ENCODE measurements at places on chromosomes 4 and X.

DNA sequence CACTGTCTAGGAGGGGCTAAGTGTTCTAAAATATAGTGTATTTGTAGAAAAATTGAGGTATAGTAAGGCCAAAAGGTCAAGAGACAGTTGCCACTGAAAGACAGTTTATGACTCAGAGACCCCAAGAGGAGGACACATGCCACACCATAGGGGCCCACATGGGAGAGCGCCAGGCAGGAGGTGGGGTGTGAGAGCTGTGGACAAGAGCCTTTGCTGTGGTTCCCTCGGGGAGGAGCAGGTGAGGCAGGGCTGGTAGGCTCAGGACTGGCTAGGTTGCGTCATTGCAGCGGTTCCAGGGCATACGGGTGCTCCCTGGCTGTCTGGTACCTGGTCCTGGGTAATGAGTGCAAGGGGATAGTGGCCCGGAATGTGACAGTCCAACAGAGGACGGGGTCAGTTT, 37.6 kb downstream of the CCNQ start:
- DNase-seq: no peak

DNA sequence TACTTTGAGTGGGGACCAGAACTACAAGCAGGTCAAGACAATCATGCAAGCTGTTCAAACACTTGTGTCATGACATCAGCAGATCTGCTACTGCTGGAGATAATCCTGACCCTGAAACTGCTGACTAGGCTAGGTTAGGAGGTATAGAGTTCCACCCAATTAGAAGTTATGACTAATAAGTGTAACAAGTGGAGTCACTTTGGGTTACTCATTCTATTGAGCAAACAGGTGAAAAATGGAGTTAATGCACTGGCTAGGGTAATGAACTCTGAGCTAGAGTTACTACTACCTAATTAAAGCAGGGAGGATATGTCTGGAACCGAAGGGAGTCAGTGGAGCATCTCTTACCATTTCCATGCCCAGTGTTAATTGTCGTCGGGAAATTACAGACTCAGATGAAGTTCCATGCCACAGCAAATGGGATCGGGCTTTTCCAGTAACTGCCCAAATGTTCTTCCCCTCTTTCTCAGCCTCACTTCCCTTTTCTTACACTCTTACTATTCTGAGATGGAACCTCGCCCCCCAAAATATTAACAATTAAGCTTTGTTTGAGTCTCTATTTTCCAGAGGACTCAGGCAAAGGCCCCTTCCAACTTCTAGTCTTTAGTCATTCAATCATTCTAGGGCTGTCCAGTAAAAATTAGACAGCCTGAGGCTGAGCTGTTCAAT, 19.8 kb upstream of the MANBA start:
- no peak for DNase-seq

DNA sequence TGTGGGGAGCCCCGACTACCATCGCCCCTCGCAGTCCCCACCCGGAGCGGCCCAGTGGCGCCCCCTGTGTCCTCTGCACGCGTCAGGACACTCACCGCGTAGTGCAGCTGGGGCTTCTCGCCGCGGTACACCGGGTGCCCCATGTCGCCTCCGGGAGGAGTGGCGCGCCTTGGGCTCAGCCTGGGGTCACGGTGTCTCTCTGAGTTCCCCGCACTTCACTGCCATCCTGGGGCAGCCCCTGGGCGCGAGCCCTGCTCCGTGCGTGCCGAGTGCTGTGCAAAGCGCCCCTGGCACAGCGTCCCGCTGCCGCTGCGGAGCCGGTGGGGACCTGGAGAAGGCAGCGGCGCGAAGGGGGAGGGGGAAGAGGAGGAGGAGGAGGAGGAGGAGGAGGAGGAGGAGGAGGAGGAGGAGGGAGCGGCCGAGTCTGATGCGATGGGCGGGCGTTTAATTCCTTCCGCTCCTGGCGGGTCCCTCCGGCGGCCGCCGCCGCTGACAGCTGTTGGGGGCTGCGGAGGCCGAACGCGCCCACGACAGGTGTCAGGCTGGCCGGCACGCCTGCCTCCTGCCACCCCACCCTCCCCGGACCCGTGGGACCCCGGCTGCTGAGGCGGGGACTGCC, 134.3 kb downstream of the AMELX start:
- DNase-seq: no peak

- DNase-seq: no peak
Observed at GRCh38 chrX:19684311-19684710, 169.0 kb upstream of the MAP3K15 start.

GRCh38 chr4:6703786-6704185, 5.9 kb downstream of the MRFAP1L1 start:
- DNase-seq: no peak

GRCh38 chr4:6493658-6494304, 21.4 kb upstream of the PPP2R2C start:
- DNase-seq: no peak

- no peak for DNase-seq
Observed at GRCh38 chrX:81405781-81406180, 203.9 kb downstream of the SH3BGRL start.

- DNase-seq: no peak
Observed at GRCh38 chr4:143406523-143406922, 69.8 kb downstream of the GAB1 start.

DNA sequence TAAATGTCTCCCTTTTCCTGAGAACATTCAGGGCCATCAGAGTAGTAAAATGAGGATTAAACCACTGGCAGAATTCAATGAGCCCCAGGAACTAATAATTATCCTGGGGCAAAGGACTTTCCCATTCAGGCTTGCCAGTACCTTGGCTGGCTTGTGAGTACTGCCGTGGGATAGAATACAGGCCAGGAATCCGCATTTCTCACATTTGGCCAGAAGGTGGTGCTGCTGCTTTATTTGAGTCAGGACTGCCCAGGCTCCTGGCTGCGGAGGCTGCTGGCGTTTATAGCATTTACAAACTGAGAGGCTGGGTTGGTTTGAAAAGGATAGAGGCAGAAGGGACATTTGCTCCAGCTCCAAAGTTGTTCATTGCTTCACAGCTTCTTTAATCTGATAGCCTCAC, 91.4 kb downstream of the RTL9 start:
- DNase-seq: peak; percentile 67

DNA sequence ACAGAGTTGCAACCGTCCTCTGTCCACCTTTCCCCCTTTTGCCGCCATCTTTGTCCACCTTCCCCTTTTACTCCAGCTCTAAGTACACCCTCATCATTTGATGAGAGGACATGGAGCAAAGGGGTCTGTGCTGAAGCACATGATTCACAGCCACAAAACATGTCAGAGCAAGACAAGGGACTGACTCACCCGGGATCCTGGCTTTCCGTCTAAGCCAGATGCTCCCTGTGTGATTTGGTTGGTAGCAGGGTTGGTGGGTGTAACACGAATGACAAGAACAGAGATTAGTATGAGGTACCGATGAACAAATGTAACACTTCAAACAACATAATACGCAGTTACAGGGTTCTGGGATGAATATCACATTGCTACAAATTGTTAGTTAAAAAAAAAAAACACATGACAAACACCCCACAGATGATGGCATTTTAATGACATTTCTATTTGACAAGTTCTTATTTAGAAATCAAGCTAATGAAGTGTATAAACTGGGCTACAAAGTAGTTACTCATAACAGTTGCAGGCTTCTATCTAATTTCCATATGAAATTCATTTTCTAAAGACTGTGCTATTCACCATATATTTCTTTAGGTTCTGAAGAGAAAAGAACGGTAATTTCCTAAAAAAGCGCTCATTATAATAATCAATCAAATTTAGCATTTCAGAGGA, 71.4 kb upstream of the ETNPPL start:
- DNase-seq: no peak

DNA sequence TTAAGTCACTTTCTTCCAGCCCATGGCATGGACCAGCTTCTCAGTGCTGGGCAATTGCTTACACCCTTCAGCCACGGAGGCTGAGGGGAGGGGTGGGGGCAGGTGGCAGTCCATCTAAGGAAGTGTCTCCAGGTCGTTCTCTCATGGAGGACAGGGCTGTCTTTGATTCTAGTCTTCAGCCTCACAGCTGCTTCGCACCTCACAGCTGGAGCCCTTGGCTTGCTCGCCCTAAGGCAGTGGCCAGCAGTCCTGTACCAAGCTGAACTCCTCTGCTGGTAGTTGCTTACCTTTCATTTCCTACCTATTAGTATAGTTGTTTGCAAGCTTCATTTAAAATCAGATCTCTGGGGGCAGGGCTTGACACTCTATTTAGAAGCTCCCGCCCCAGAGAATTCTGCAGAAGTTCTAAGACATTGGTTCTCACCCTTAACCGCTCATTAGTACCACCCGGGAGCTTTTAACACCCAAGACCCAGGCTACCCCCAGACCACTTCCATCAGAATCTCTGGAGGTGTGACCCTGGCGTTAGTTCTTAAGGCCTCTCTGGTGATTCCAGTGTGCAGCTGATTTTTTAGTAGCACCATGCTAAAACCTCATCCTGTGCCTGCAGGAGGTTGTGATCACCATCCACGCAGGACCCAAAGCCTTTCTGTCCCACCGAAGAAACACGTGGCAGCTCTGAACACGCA, 386.8 kb downstream of the UNC5C start:
- no peak for DNase-seq

DNA sequence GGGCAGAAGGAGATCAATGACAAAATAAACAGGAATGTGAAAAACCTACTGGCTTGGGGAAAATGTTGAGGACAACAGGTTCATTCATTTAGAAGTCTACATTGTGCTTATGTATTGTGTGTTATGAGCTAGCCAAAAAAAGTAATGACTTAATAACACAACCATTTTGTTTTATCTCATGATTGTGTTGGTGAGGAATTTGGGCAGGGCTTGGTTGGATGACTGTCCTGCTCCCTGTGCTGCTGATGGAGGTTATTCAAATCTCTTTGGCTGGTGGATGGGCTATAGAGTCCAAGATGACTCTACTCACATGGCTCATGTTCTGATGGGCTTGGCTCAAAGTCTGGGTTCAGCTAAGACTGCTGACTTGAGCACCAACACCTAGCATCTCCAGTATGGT, 116.3 kb downstream of the HS3ST1 start:
- DNase-seq: no peak

- DNase-seq: peak; percentile 66
Observed at GRCh38 chr4:10117359-10118047, 904 bp upstream of the WDR1 start.

DNA sequence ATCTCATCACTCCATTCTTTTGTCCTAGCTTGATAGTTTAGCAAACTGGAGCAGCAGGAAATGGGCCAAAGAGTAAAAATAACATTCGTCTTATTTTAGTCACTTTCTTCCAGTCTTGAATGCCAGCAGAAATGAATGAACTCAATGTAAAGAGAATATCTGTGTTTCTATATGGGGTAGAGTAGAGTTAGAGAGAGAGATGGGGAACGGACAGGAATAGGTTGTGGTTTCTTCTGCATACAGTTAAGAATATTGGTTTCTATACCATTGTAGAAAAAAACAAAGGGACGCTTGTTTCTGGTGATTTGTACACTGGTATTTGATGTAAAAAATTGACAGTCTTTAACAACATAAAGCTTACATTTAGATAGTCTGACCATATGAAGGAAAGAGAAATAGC, 8.9 kb downstream of the GPR174 start:
- no peak for DNase-seq

DNA sequence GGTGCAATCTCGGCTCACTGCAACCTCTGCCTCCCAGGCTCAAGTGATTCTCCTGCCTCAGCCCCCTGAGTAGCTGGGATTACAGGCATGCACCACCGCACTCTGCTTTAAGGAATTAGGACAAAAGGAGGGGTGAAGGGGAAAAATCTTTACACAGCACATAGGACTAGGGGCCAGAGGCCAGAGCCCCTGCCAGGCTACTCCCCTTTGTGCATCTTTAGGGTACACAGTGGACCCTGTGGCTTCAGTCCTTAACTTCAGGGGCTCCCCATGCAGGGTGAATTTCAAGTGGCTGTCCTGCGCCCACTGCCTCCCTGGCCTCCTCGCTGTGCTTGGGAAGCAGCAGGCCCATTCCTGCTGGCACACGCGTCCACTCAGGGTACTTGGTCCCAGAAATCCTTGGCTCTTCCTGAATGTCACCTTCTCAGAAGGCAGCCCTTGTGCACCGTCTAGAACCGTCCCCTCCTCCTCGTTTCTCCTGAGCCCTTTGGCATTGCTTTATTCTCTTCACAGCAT, 138.9 kb upstream of the PSAPL1 start:
- no peak for DNase-seq

- no peak for DNase-seq
Observed at GRCh38 chr4:22456291-22456690, 59.6 kb downstream of the ADGRA3 start.

GRCh38 chrX:2690856-2691542, at the start of gene CD99:
Gene CD99 (plus strand): TSS chrX:2691295. CDS start chrX:2691361, 66 bp downstream.
- DNase-seq: peak; percentile 94

DNA sequence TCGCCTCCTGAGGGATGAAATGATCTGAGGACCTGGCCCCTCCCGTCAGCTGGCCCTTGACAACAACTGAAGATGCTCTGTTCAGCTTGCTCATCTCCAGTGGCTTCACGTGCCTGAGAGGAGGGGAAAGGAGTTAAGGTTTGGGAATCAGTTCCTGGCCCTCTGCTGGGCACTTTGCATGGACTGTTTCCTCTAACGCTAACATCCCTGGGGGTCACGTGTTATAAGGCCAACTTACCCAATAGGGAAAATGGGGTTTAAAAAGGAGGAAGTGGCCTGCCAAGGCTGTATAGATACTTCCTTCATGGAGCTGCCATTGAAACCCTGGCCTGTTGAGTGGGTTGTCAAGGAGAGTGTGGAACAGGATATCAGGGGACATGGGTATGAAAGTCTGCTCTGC, 65.6 kb downstream of the OR13H1 start:
- DNase-seq: no peak

DNA sequence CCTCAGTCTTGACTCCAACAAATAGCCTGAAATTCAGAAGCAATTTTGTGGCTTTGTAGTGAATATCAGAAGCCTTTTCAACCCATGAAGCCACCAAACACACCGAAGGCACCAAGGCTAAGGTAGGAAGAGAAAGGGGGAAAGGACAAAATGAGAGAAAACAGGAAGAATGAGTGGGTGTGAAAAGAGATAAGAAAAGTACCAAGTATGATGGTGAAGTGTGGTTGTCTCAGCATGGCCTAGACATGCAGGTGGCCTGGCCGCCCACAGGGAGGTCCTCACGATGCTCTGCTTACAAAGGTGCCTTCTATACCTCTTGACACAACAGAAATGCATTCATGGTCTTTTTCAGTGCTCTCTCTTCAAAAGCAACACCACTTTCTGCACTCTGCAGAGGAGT, 34.9 kb downstream of the ACSL1 start:
- DNase-seq: no peak

- DNase-seq: no peak
Observed at GRCh38 chr4:154422152-154422551, 69.4 kb downstream of the DCHS2 start.

- no peak for DNase-seq
Observed at GRCh38 chrX:112636951-112637581, 42.7 kb downstream of the LHFPL1 start.

GRCh38 chr4:173932701-173933100, 350.8 kb downstream of the FBXO8 start:
- no peak for DNase-seq

GRCh38 chr4:33802578-33802977, 2441.7 kb downstream of the ARAP2 start:
- DNase-seq: no peak

GRCh38 chr4:172173206-172173605, 360.0 kb downstream of the GALNTL6 start:
- DNase-seq: no peak

- no peak for DNase-seq
Observed at GRCh38 chrX:14546190-14546589, 16.9 kb downstream of the GLRA2 start.
